ENCODE measurements at places on chromosomes 13 and 19.
A peak's percentile ranks its signal among the peaks of the same experiment; 100 is the strongest.

DNA sequence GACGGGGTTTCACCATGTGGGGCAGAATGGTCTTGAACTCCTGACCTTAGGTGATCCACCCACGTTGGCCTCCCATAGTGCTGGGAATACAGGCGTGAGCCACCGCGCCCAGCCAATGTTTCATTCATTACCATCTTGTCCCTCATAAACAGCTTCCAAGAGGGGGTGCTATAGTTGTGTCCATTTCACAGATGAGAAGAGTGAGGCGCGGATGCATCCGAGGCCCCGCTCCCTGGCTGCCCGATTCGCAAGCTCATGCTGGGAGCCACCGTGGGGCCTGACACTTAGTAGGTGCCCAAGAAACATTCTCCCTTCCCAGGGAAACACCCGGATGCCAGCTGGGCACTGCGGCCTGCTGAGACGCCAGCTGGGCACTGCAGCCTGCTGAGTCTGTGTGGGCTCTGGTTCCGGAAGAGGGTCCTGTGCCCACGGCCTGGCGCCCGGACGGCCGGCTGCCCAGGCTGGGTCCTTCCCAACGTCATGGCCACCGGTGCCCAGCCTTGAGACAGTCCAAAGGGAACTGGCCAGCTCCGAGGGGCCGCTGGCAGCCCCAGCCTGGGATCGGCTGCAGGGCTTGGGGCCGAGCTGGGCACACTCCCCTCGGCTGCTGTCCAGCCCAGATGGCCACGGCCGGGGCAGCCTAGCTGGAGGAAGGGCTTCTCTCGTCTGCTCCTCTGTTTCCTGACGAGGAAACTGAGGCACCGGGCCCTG, 54.7 kb downstream of the NFIC start:
- DNase-seq: no peak

- no peak for DNase-seq
Measured at GRCh38 chr13:52141299-52141698, 12.4 kb upstream of the NEK5 start.

- no peak for DNase-seq
Measured at GRCh38 chr19:41811036-41811435, 14.6 kb downstream of the CEACAM3 start.

DNA sequence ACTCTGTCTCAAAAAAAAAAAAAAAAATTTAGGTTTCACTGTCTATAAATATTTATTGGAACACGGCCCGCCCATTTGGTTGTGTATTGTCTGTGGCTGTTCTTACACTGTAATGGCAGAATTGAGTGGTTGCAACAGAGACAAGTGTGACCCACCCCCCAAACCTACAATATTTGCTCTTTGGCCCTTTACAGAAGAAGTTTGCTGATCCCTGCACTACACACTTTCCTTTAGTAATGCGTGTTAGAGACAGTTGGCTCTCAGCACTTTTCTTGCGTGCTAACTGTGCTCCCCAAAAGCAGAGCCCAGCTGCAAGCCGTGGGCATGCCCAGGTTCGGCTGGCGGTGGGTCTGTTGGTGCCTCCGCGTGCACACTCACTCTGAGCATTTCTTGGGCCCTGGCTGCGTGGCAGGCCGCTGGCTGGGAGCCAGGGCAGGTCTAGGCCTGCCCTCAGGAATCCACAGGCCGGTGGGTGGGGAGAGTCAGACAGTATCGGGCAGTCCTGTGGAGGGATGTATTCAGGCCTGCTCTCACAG, 72.6 kb downstream of the SIPA1L3 start:
- DNase-seq: peak; percentile 73

DNA sequence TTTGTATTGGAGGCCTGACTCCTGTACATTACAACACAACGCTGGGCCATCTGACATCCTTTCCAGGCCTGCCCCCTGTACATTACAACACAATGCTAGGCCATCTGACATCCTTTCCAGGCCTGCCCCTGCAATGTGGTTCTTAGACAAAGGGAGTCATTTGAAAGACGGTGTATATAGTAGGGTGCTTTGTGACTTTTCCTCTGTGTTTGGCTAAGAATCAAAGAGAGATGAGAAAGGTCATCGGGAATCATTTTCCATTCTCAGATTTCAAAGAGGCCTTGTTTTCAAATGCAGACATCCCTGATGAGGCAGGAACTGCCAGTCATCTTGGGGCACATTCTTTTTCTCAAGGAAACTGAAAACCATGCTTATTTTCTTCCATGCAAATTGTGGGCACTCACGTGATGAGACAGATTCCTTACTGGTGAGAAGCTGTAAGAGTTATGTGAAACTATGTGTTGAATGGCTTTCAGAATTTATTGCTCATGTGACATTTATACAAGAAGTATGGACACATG, 551.6 kb downstream of the MYO16 start:
- DNase-seq: no peak

GRCh38 chr19:17248011-17248776, 2.5 kb upstream of the NR2F6 start:
- no peak for DNase-seq

- DNase-seq: no peak
Measured at GRCh38 chr19:56163097-56163496, 12.7 kb upstream of the GALP start.

DNA sequence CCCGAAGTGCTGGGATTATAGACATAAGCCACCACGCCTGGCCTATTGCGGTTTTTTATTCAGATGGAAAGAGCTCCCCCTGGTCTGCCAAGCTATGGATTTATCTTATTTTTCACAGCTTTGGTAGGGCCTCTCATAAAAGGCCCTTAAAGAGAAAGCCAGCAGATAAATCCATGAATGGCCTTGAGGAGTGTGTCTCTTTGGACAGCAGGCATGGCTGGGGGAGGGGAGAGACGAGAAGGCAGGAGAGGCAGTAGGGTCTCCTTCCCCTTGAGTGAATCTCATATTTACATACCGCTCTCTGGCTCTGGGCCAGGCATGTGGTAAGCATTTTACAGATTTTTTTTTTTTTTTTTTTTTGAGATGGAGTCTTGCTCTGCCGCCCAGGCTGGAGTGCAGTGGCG, 25.2 kb downstream of the MARK4 start:
- peak; percentile 48 for DNase-seq
